ENCODE measurements at places on chromosomes 11 and 22. TPM values are rescaled to one million over a fixed set of nuclear protein-coding genes. Genes with fewer than 3 reads are reported as not detected.

DNA sequence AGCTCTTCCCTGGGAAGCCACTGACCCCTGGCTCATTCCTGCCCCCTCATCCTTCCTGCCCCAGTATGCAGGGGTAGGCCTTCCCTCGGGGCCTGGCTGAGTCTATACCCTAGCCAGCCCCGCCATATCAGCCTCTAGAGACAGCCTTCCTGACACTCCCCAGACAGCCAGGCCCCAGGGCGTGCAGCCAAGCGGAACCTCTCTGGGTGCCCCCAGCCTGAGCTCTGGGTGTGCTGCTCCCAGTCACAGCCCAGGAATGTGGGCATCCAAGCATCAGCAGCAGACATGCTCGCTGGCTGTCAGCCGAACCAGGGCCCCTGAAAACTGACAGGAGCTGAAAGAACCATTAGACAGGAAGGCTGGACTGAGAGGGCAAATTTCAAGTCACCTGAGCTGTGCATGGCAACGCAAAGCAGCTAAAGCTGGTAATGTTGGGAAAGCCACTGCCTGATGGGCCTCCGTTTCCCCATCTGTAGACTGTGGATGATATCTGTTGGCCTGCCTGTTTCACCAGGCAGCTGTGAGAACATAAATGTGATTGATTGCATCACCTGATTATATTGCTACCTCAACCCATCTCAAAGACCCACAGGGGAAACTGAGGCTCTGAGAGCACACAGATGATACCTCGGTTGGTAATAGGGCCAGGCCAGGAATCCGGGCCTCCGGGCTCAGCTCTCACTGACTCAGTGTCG is 93.2 kb downstream of the LRRC32 start:
- peak; percentile 90 for DNase-seq

- no peak for DNase-seq
Observed at GRCh38 chr11:84691830-84692229, 935.3 kb downstream of the DLG2 start.

GRCh38 chr11:111549196-111549868 is 8.8 kb downstream of the LAYN start:
- DNase-seq, result no peak

DNA sequence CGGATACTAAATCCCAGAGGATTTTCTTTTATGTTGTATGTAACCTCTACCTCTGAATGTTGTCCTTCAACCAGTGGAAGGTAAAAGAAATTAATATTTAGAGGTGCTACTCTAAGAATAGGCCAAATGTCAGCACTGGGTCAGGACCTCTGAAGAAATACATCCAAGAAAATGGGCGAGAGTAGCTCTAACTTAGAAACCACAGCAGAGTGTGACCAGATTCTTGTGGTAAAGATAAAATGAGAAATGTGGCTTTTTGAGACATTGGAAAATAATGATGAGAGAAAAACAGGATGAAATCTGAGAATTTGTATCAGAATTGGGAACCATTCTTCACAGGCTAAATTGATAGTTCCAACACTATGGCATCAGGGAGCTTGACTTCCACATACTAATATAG is 63.5 kb downstream of the CSTPP1 start:
- DNase-seq, result no peak

GRCh38 chr22:29979777-29980321 is 96.9 kb downstream of the MTMR3 start:
- DNase-seq, result no peak

GRCh38 chr22:35258191-35258988 is 1.1 kb downstream of the HMGXB4 start:
- DNase-seq, result peak; percentile 30

GRCh38 chr22:41862160-41862529 is 29.2 kb downstream of the SREBF2 start:
- no peak for DNase-seq

- peak; percentile 78 for DNase-seq
Observed at GRCh38 chr11:45852712-45853101, 5.4 kb downstream of the CRY2 start.

DNA sequence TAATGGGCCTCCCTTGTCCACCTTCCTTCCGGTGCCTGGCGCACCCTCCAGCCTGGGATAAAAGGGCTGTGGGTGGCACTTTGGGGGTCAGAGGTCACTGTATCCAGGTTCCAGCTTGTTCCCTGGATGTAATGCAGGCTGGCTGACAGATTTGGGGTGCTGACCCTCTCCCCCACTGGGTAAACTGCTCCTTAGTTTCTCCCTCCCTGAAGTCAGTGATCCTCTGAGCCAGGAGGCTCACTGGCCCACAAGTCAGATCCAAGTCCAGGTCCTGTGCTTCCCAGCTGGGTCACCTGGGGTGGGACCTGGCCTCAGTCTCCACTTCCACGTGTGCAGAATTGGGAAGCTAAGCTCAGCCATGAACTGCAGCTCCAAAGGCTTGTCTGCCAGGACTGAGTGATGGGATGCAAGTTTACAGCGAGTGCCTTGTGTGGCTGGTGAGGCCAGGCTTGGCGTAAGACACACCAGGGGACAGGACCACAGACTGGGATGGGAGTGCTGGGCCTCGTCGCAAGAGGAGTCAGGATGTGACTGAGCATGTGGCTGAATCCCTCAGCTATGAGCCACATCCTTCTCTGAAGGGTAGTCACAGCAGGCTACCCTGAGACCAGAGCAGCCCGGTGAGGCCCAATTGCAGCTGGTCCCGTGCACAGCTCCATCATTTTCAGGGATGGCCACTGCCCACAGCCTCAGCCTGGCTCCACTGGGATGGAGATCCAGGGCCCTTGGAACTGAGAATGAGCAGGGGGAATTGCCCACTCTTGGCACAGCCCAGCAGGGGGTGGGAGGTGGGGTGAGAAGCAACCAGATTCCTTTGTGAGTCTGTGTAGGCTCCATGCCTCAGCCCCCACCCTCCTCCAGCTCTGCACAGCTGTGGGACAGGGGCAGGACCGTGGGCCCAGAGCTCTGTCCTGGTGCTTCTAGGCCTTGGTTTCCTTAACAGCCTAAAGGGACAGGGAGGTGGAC is 7.2 kb downstream of the SHISA8 start:
- no peak for DNase-seq

- DNase-seq, result no peak
Observed at GRCh38 chr11:40289370-40289769, 1170.1 kb downstream of the LRRC4C start.

DNA sequence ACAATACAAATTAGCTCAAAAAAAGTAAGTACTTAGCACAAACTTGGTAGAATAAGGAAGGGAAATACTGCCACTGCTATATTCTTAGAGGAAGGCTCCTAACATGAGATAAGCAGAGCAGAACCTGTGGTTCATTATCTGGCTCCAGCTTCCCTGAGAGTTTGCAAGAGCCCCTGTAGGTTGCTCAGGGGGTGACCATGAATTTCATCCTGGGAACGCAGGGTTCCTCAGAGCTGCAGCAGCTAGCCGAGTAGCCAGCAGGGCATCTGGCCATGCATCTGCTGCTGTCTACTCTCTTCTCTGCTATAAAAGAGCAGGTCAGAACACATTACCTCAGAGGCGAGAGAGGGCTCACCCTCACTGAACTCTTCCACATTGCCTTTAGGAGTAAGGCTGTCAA is 67.3 kb downstream of the TRPC6 start:
- no peak for DNase-seq

DNA sequence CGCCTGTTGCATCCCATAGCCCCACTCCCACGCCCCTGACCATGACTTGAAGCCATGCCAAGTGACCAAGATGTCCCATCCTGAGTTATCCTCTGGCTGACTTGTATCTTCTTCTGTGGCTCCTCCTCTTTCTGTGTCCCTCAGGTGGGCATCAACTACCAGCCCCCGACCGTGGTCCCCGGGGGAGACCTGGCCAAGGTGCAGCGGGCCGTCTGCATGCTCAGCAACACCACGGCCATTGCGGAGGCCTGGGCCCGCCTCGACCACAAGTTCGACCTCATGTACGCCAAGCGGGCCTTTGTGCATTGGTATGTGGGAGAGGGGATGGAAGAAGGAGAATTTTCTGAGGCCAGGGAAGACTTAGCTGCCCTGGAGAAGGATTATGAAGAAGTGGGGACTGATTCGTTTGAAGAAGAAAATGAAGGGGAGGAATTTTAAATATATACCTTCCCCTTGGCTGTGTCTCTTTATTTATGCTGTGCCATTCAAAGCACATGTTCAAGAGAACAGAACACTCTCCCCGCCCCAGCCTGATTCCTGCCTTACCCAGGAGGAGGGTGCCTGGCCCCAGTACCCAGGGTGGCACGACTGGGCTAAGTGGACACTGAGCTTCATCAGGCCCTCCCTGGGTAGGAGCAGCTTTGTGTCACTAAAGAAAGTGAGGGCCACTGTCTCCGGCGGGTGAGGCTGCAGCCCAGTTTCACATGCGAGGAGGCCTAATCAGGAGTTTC is 19.1 kb upstream of the USP18 start:
- DNase-seq, result no peak

DNA sequence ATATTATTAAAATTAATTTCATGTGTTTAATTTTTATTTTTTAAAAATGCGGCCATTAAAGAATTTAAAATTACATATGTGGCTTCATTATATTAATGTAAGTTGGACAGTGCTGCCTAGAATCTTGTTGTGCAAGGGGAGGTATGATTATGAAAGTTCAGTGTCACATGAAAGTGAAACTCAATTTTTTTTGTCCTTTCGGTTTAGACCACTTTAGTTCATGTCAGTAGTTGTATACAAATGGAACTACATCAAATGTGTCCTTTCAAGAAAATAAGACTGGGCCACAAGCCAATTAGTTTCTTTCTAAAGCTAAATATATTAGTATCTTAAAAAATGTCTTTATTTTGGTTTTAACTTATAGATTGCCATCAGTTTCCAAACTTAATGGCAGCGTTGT is 35.7 kb downstream of the TBCEL start:
- no peak for DNase-seq

DNA sequence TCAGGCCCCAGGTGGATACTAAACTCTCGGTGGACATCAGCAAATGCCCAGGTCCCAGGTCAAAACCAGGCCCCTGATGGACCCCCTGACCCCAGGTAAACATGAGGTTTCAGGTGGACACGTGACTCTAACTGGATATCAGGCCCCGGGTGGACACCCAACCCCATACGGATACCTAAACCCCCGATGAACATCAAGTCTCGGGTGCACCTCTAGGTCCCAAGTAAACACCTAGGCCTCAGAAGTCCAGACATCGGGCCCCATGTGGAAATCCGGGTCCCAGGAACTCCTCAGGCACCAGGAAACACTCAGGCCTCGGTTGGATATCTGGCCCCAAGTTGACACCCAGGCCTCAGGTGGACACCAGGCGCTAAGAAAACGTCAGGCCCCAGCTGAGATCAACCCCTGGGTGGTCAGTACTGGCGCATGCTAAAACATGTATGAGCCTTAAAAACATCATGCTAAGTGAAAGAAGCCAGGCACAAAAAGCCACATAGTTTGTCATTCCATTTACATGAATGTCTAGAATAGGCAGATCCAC is 54.4 kb upstream of the SEPTIN5 start:
- no peak for DNase-seq

GRCh38 chr11:115291325-115291724 is 212.9 kb downstream of the CADM1 start:
- no peak for DNase-seq

- DNase-seq, result no peak
Observed at GRCh38 chr11:68053981-68054812, 15.4 kb downstream of the TCIRG1 start.

DNA sequence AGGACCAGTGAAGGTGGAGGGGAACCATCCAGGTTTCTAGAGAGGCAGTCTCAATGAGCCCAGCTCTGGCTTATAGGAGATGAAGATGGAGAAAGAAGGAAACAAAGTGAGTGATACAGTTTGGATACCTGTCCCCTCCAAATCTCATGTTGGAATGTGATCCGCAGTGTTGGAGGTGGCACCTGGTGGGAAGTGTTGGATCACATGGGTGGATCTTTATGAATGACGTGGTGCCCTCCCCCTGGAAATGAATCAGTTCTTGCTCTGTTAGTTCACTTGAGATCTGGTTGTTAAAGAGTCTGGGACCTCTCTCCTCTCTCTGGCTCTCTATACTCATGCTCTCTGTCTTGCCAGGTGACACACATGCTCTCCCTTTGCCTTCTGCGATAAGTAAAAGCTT is 393.1 kb upstream of the NARS2 start:
- no peak for DNase-seq

- DNase-seq, result no peak
Observed at GRCh38 chr11:70597751-70598625, 199.7 kb downstream of the CTTN start.

DNA sequence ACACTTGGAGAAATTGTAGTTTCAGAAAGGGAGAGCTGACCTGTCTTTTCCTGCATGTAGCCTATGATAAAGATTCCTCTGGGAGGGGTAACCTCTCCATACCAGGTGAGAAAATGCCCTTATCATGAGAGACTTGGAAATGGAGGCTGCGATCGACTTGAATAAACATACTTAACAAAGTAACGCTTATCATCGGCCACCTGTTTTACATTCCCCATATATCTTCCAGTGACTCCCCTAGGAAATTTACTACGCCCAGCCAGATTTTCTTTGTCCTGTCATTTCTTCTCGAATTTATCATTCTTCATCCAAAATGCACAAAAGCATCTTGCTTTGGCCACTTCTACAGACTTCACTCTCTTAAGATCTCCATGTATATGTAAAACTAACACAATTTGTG is 143.5 kb downstream of the CCDC81 start:
- DNase-seq, result no peak

- peak; percentile 87 for DNase-seq
Observed at GRCh38 chr11:27216270-27217149, 146.5 kb downstream of the CCDC34 start.

DNA sequence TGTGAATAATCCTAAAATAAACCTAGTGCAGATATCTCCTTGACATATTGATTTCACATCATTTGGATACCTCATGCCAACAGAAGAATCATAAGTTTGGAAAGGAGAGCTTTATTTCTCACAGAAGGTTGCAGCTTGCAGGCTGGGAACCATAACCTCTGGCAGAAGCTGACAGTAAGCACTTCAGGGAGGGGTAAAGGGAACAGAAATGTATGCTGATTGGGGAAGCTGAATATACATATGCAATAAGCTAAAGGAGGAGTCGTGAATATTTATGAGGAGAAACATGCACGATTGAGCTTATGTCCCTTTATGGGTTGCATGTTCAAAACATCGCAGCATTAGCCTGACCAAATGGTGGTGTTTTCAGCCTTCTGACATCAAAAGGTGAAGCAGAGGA is 814.5 kb downstream of the TBC1D22A start:
- DNase-seq, result no peak

Gene APOL4
- total RNA-seq, result 3.8 TPM

Gene LMNTD2
- total RNA-seq, result 0.20 TPM

Gene DTX4
- total RNA-seq, result 2.6 TPM

Gene OR6A2
- total RNA-seq, result not detected

Gene POLDIP3
- total RNA-seq, result 39.4 TPM

Gene KCNJ11
- 29.2 TPM for total RNA-seq

Gene TNRC6B
- 49.3 TPM for total RNA-seq

Gene MRGPRD
- total RNA-seq, result not detected

Gene GATD1
- total RNA-seq, result 23.1 TPM

Gene ZP1
- total RNA-seq, result not detected

Gene CABP4
- 0.64 TPM for total RNA-seq

Gene F2
- not detected for total RNA-seq

Gene IRF7
- 14.4 TPM for total RNA-seq

Gene MUC6
- total RNA-seq, result not detected

Gene FGF3
- not detected for total RNA-seq

Gene OVCH2
- not detected for total RNA-seq

Gene CCDC90B
- total RNA-seq, result 21.0 TPM

Gene BATF2
- total RNA-seq, result 1.2 TPM

Gene POU2F3
- total RNA-seq, result not detected
